ENCODE measurements at places on chromosomes 13 and 19.

DNA sequence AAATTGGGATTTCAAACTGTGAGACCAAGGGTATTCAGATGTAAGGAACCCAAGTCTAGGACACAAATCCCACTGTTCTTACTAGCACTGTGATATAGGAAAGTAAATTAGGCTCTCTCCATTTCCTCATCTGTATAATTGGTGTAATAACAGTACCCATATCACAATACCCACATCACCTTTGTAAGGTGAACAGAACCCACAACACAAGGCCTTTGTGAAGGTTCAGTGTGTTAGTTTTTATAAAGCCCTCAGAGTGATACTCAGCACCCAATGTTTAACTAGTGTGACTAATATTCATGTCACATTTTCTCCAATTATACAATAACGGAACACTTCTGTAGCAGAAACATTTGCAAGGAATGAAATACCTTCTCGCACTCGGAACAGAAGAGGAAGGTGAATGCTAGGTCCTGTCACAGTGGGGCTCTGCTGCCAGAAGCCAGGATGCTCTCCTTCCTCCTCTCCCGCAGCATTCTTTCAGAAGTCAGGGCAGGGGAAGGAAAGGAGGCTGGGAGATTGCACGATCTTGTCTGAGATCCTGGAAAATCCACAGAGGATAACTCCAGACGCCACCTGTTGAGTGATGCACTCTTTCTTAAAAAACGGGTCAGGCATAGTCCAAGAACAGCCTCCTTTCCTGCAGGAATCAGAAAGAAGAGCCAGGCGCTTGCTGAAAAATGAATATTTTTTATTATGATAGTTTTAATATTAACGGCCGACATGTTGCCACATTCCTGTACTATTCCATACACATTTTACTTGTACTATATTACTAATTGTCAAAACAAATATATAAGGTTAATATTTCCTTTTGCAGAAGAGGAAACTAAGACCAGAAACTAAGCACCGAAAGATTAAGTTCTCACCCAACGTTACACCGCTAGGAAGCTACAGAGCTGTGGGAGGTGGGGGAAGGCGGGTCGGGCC is 762 bp downstream of the ZNF45 start:
- DNase-seq = no peak

GRCh38 chr13:109773276-109773675 is 13.1 kb downstream of the IRS2 start:
- no peak for DNase-seq

DNA sequence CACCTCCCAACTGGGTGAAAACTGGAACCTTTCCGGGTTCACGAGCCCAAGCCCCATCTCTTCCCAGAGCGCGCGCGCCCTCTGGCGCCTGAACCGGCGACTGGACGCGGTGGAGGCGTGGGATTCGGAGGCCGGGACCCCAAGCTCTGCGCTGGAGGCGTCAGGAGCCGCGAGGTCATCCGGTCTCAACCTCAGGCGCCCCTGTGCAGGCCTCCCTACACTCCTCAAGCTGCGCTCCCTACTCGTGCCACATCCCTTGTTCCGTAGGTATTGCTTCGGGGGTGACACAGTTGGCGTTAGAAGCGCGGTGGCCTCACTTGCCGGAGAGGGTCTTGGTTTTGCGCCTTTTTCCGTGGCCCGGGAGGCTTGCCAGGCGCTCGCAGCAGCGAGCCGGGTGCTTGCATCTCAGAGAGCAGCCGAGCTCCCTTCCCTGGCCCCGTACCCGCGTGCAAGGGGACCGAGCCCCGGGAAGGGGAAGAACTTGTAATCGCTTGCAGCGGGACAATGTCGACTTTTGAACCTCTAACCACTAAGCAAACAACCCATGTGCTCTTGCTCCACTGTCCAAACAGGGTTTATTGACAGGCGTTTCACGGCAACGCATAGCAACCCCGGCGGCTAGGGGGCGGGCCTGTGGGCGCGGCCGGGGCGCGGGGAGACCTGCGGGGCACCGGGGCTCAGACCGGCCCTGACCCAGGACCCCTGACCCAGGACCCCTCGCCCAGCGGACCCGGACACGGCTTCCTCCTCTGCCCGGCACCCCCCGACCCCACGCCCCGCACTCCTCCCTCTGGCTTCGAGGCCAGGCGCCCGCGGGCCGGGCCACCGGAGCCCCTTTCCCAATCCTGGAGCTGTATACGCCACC is 8.5 kb downstream of the CDX2 start:
- DNase-seq = no peak

DNA sequence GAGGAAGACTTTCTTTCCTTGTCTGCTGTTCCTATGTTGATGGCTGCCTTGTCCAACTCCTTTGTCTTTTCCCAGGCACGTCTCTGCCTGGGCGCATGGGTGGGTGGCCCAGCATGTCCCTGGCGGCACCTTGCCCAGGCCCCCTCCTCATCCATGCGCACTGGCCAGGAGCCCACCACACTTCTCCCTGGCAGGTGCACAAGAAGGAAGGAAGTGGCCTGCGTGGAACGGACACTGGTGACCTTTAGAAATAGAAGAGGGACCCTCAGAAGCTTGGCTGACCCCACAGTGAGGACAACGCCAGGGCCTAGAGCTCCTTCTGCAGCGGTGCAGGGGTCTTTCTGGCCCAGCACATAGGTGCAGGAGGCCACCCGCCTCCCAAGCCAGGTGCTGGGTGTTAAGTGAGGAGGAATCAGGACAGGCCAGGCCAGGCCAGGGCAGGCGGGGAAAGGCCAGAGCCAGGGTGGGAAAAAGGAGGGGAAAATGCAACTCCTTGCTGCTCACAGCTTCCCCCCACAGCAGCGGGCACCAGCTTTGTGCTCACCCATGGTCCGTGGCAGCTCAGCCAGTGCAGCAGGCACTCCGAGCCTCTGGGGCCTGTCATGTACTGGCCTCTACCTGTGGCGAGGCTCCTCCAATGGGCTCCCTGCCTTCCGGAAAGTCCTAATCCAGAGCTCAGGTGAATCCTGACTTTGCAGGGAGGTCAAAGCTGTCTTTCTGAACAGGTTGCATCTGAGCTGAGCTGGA is 104.0 kb downstream of the SOX1 start:
- DNase-seq = no peak

DNA sequence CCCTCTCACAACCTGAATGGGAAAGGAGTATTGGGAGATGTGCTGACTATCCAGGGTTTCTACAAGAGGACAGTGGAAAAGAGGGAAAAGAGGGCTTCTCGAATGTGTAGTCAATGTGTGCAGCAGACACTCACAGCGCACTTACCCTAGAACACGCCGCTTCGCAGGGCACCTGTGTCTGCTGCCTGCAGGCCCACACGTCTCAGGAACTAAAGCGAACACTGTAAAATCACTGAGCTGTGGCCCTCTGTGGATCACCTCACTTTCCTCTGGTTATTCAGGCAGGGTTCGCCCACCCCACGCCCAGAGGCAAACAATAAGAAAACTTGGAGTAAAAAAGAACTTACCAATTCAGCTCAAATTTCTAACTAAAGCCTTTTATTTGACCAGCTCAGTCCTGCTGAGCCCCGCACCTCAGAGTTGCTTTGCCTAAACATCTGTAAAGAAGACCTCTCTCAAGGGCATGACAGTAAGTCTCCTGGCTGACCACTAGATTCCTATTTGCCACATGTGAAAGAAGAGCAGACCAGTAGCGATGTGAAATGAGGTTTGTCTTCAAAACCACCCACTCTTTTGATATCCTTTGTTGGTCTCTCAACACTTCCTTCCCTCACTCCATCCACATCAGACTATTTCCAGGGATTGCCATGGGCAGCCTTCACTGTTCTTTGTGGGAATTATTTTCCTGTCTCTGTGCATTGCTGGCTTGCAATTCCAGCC is 19.3 kb upstream of the DOCK9 start:
- DNase-seq = no peak

Measured in femur (tissue), 1 donor.